Activated T-cell treated with anti-CD3 and anti-CD28 coated beads, Interleukin-2, amount 50 U/mL, for 72 hours (primary cell): ENCODE measurements at places on chromosomes 4 and X. TPM values are rescaled to one million over a fixed set of nuclear protein-coding genes. Genes with fewer than 3 reads are reported as not detected.

DNA sequence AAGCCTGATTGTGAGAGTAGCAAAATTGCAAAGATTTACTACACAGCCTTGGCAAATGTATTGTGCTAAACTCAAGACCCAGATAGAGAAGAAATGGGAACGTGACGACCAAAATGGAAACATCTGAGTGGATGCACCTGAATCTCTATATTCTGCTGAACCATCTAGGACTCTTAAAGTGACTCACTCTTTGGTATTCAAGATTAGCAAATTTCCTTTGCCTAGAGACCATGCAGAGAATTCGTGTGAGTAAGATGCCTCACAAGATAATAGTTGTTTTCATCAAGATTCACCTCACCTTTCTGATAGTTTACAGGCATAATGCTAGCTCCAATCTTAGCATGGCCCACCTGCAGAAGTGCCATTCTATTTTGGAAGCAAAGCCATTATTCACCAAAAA lies 14.4 kb upstream of the ATOH1 start:
- peaks cover 5% of the 10 kb centered on the region for H3K27me3 ChIP-seq
- H3K36me3 ChIP-seq = no peaks in the 10 kb centered on the region
- no peak overlapping the region for H3K4me3 ChIP-seq
- H3K4me1 ChIP-seq = no peaks in the 10 kb centered on the region
- DNase-seq = no peak

DNA sequence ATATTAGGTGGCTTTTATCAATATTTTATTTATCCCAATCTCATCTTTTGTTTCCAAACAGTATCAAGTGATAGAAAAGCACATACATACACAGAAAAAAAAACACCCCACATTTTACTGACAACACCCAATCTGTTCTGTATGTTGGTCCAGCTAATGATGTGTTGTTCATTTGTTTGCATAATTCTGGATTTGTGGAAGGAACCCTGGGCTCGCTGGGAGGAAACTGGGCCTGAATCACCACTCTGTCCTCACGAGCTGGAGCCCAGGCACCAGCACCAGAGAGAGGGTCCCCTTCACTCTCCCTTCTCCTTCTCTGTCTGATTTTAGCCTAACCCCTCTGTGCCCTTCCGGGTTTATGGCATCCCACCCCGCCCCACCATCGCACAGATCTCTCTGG lies 79.8 kb downstream of the PSAPL1 start:
- no peak overlapping the region for H3K4me3 ChIP-seq
- no peaks in the 10 kb centered on the region for H3K36me3 ChIP-seq
- no peaks in the 10 kb centered on the region for H3K4me1 ChIP-seq
- H3K27me3 ChIP-seq = no peaks in the 10 kb centered on the region
- H3K27ac ChIP-seq = no peak overlapping the region
- DNase-seq = no peak

- H3K4me1 ChIP-seq = peaks cover 21% of the 10 kb centered on the region
- H3K27me3 ChIP-seq = peaks cover 32% of the 10 kb centered on the region
- H3K27ac ChIP-seq = peak overlapping the region; percentile 94
- H3K4me3 ChIP-seq = no peak overlapping the region
- peak; percentile 35 for DNase-seq
Measured at GRCh38 chrX:41014776-41015360, 70.4 kb upstream of the USP9X start.

GRCh38 chr4:78222575-78223186 lies 165.6 kb downstream of the FRAS1 start:
- H3K36me3 ChIP-seq = peaks cover 3% of the 10 kb centered on the region
- H3K27ac ChIP-seq = no peak overlapping the region
- no peaks in the 10 kb centered on the region for H3K4me1 ChIP-seq
- no peak overlapping the region for H3K4me3 ChIP-seq
- peaks cover 7% of the 10 kb centered on the region for H3K27me3 ChIP-seq

The FABP2 gene
- not detected for total RNA-seq
